Thoracic aorta (tissue), 2 donors: ENCODE measurements at places on chromosomes 5 and 9. TPM values are rescaled to one million over a fixed set of nuclear protein-coding genes. Genes with fewer than 3 reads are reported as not detected.

- no peaks in the 10 kb centered on the region for H3K36me3 ChIP-seq
- H3K4me3 ChIP-seq = no peak overlapping the region
- H3K4me1 ChIP-seq = peaks cover 14% of the 10 kb centered on the region
- H3K27ac ChIP-seq = peak overlapping the region; percentile 80
- no peaks in the 10 kb centered on the region for H3K27me3 ChIP-seq
These were observed 61.2 kb upstream of the JAK2 start for GRCh38 chr9:4923580-4924544.

DNA sequence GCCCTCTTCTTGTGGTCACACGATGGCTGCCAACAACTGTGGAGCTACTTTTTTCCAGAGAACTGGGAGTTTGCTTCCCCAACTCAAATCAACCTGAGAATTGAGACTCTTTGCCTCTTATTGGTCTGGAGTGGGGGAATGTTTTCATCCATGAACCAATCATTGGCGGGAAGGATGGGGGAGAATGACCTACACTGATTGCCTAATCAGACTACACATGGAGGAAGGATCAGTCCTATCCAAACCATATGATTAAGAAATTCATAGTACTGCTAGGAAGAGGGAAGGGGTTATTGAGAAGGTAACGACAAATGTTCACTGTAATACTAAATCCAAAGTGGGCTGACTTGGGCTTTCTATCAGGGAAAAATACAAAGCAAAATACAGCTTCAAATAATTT, 7.9 kb upstream of the KIF2A start:
- H3K36me3 ChIP-seq = no peaks in the 10 kb centered on the region
- no peak overlapping the region for H3K27ac ChIP-seq
- H3K27me3 ChIP-seq = no peaks in the 10 kb centered on the region
- H3K4me1 ChIP-seq = no peaks in the 10 kb centered on the region
- no peak overlapping the region for H3K4me3 ChIP-seq
- DNase-seq = no peak

DNA sequence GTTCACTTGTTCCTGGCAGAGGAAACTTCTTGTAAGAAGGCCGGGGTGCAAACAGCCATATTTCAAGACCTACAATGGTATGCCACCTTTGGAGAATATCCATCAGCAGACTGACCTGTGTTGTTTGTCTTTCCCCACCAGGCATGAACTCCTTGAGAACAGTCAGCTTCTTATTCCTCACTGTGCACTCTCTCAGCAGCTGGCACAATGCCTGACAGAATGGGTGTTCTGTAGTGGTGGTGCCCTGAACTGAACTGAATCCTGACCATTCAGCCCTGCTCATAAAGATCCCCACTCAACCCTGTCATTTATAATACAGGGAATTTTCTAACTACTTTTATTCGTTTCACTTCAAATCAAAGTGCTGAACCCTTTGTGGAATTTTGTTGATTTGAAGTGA, 206.9 kb downstream of the COX7C start:
- no peaks in the 10 kb centered on the region for H3K36me3 ChIP-seq
- H3K4me3 ChIP-seq = no peak overlapping the region
- no peaks in the 10 kb centered on the region for H3K27me3 ChIP-seq
- H3K4me1 ChIP-seq = no peaks in the 10 kb centered on the region
- no peak for DNase-seq

DNA sequence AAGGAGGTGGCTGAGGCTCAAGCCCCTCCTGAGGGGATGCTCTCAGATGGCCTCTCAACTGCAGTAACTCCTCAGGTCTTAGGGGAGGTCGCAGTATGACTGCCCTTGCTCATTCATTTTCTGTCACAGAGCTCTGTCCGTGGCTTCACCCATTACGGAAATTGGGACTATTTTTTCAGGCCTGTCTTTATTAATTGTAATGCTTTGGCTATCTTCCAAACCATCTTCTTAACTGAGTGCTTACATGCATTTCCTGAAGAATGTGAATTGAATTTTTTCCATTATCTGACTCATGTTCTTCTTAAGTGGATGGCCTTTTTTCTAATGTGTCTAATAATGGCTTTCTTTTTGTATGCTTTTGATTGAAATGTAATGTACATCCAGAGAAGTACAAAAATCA, 36.4 kb upstream of the SV2C start:
- no peaks in the 10 kb centered on the region for H3K36me3 ChIP-seq
- no peaks in the 10 kb centered on the region for H3K4me1 ChIP-seq

GRCh38 chr5:9713959-9714586, 83.9 kb upstream of the TAS2R1 start:
- H3K27ac ChIP-seq = no peak overlapping the region
- no peaks in the 10 kb centered on the region for H3K36me3 ChIP-seq
- H3K4me3 ChIP-seq = no peak overlapping the region
- no peak for DNase-seq
- no peaks in the 10 kb centered on the region for H3K27me3 ChIP-seq

DNA sequence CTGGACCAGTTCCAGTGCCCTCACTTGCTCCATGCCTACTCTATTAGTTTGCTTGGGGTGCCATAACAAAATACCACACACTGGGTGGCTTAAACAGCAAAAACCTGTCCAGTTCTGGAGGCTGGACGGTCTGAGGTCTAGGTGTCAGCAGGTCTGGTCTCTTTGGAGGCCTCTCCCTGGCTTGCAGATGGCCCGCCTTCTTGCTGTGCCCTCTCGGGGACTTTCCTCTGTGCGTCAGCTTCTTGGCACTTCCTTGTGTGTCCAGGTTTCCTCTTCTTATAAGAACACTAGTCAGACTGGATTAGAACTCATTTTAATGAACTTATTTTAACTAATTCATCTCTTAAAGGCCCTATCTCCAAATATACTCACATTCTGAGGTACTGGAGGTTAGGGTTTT, 97.2 kb downstream of the CARTPT start:
- no peak overlapping the region for H3K27ac ChIP-seq
- no peak overlapping the region for H3K4me3 ChIP-seq
- no peak for DNase-seq
- no peaks in the 10 kb centered on the region for H3K36me3 ChIP-seq

GRCh38 chr5:95045181-95045965, 239.5 kb downstream of the MCTP1 start:
- DNase-seq = no peak
- H3K4me1 ChIP-seq = no peaks in the 10 kb centered on the region
- no peak overlapping the region for H3K27ac ChIP-seq
- no peaks in the 10 kb centered on the region for H3K36me3 ChIP-seq
- no peaks in the 10 kb centered on the region for H3K27me3 ChIP-seq

GRCh38 chr9:121717141-121717991, 65.9 kb downstream of the DAB2IP start:
- no peak overlapping the region for H3K27ac ChIP-seq
- no peak for DNase-seq
- H3K4me3 ChIP-seq = peak overlapping the region; percentile 15

- H3K36me3 ChIP-seq = no peaks in the 10 kb centered on the region
- H3K27me3 ChIP-seq = no peaks in the 10 kb centered on the region
- peak overlapping the region; percentile 54 for H3K27ac ChIP-seq
These were observed 192.6 kb downstream of the ESM1 start for GRCh38 chr5:54792611-54793404.

Gene PLPPR1
- not detected for total RNA-seq

Gene CMYA5
- total RNA-seq = 1.6 TPM

Gene OR1B1
- not detected for total RNA-seq
